ENCODE measurements at places on chromosomes 1 and 21. TPM values are rescaled to one million over a fixed set of nuclear protein-coding genes. Genes with fewer than 3 reads are reported as not detected.

AMPD2 gene
- total RNA-seq: 64.3 TPM

TLCD4 gene
- total RNA-seq: 0.05 TPM

OR2T33 gene
- not detected for total RNA-seq

TTLL10 gene
- not detected for total RNA-seq

GRCh38 chr1:208058756-208059155 is 147.8 kb upstream of the CD34 start:
- no peak for DNase-seq

GRCh38 chr1:84398175-84399155 is at the start of gene DNASE2B:
Gene DNASE2B, plus strand, starts transcription at chr1:84398484. Its CDS starts 81 bp downstream, at chr1:84398565.
- no peak for DNase-seq

GRCh38 chr1:194161591-194161990 is 975.2 kb upstream of the B3GALT2 start:
- no peak for DNase-seq

GRCh38 chr1:181135815-181136737 is 47.6 kb downstream of the IER5 start:
- no peak for DNase-seq

- DNase-seq: no peak
Measured at GRCh38 chr21:39444421-39445180, 977 bp downstream of the LCA5L start.

GRCh38 chr1:234745844-234746797 is 136.1 kb upstream of the IRF2BP2 start:
- DNase-seq: peak; percentile 36

DNA sequence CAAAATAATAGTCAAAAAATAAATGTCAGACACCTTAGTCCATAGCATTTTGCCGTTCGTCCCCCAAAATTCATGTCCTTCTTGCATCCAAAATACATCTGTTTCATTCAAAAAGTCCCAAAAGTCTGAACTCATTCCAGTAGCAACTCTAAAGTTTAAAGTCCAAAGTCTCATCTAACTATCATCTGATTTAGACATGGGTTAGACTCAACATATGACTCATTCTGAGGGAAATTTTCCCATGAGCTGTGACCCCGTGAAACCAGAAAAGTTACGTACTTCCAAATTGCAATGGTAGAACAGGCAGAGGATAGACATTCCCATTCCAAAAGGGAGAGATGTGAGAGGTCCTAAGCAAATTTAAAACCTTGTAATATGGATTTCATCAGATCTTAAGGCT is 48.6 kb upstream of the CACHD1 start:
- DNase-seq: no peak

DNA sequence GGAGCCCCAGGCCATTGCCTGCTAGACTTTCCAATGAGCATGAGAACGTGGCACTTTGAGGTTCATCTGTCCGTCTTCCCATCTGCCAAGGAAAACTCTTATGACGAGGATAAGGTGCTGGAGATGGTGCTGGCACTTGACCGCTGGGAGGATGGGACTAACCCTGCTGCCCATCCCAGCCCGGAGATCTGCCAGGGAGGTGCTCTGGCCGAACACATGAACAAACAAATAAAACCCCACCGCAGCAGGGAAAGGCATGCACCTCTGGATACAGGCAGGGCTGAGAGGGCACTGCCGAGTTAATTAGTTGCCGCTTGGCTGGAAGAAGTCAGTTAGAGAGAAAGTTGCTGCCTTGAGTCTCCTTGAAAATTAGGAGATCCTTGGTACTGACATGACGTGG is 308.4 kb downstream of the AJAP1 start:
- DNase-seq: no peak

GRCh38 chr1:219941179-219942118 is 13.1 kb upstream of the SLC30A10 start:
- no peak for DNase-seq

DNA sequence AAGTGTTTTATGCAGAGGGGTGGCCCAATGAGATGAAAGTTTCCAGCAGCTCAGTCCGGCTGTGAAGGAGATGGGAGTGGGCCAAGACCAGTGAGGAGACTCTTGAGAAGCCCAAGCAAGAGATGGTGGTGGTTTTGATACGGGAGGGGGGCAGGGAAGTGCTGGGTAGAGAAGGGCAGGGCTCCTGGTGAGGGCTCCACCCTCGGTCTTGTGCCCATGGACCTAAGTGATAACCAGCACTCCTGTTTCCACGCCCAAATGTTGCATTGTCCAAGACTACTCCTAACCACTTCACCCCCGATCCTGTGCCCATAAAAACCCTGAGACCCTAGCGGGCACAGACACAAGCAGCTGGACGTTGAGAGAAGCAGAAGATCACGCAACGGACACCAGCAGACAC is 140.9 kb downstream of the MIS18A start:
- DNase-seq: no peak

- DNase-seq: no peak
Measured at GRCh38 chr1:21673277-21673780, 4.2 kb upstream of the RAP1GAP start.

- no peak for DNase-seq
Measured at GRCh38 chr1:31575369-31576140, 760 bp upstream of the TINAGL1 start.

DNA sequence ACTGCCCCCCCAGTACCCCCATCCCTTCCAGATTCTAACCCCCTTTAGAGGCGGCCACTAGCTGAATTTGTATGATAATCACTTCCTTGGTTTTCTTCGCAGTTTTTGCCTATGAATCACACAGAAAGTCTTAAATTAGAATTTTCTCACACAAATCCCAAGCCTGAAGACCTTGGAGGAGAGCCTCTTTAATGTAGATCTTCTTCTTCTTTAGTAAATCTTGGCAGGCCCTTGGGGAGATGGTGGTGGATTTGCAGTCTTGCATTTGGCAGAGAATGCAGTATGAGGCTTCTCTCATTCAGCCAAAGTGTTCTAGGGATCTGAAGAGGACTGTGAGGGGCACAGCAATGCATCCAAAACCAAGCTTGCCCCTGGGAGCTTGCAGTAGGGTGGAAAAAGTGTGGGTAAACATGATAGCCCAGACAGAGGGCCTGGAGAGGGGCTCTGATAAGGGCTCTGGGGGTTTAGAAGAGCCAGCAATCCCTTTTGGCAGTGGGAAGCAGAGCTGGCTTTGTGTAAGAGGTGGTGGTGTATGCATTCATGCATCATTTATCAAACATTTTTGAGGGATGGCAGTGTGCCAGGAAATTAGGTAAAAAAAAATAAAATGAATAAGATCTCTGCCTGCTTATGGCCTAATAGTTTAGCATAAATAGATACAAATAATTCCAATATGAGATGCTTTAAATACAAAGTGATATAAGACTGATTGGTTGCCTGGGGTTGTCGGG is 7.7 kb upstream of the CDC42 start:
- no peak for DNase-seq
